Fibroblast of skin of right biceps (primary cell): ENCODE measurements at places on chromosomes 4 and X.

DNA sequence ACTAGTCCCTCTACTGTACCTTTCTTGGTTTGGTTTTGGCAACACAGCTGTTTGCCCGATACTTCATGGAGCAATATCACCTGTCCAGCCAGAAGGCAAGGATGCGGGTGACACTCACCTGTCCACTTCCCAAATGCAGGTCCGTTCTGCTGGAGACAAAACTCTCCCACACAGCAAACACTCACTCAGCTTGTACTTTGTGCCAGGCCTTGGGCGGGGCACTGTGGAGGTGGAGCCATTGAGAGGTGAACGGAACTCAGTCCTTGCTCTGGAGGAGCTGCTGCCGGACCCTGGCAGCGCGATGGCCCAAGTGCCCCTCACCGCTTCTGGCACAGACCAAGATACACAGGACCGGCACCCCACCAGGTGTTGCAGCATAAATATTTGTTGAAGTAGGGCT, 15.3 kb upstream of the HMGB3 start:
- no peak for DNase-seq

- no peak for DNase-seq
Observed at GRCh38 chr4:74367656-74368290, 2.8 kb downstream of the EREG start.

- no peak for DNase-seq
Observed at GRCh38 chrX:104728456-104728855, 162.5 kb downstream of the IL1RAPL2 start.

- no peak for DNase-seq
Observed at GRCh38 chrX:125673758-125674157, 354.1 kb downstream of the TEX13C start.

DNA sequence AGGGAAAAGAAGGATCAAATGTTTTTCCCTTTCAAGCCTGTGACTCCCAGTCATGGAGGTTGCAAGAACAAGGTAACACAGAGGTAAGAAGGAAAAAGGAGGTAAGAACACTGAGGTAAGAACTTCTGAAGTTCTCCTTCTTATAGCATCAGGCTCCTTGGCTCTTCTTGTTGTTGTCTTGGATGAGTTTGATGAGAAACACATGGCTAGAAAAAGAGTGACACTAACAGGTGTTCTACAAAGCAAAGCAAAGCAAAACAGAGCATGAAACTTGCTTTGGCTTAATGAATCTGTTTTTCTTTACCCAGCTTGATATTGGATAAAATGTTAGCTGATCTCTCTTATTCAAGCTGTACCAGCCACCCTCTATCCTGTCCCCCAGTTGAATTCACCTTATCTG, 231.2 kb upstream of the F9 start:
- no peak for DNase-seq

DNA sequence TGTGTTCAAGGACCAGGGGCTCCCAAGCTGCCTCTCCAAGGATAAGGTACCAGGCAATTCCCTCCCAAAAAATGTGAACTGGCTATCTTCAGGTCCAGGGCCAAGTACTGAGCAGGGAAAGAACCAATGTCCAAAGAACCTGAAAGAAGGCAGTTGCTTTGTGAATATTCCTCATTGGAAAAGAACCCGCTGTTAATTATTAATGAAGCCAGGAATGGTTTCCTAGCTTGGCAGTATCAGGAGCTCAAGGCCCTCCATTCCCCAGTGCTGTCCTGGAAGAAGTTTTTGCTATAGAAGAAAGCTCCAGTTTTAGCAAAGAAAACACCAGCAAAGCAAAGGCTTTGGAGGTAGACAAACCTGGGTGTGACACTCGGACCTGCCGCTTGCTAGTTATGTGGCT, 130.0 kb upstream of the MBNL3 start:
- no peak for DNase-seq

DNA sequence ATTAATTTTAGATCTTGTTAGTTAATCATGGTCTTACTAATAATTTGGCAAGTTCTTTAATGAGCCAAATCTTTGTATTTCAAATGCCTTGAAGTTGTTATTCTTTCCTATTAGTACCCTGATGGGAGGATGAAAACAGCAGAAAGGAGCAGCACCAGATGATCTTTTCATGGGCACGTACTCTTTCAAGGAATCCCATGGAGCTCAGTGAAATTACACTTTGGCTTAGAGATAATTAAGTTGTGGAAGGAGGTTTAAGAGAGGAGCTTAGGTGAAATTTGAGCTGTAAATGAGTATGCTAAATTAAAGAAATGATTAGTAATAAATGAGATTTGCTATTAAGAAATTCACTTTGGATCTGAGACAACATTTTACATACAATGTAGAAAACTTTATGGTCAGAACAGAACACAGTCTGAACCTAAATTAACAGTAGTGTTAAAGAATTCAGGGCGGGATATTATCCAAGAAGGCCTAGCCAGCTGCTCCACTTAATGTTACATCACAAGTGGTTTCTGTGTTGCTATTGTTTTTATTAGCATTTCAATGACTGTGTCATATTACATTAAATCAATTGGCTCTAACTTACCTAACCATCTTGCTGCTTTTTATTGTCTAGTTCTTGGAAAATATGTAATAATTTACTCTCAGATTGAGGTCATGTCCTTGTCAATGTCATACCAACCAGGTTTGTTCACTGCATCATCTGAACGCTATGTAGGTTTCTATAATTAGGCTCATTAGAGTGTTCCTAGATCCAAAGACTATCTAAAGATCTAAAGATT, 3.9 kb downstream of the MTHFD2L start:
- peak; percentile 18 for DNase-seq

DNA sequence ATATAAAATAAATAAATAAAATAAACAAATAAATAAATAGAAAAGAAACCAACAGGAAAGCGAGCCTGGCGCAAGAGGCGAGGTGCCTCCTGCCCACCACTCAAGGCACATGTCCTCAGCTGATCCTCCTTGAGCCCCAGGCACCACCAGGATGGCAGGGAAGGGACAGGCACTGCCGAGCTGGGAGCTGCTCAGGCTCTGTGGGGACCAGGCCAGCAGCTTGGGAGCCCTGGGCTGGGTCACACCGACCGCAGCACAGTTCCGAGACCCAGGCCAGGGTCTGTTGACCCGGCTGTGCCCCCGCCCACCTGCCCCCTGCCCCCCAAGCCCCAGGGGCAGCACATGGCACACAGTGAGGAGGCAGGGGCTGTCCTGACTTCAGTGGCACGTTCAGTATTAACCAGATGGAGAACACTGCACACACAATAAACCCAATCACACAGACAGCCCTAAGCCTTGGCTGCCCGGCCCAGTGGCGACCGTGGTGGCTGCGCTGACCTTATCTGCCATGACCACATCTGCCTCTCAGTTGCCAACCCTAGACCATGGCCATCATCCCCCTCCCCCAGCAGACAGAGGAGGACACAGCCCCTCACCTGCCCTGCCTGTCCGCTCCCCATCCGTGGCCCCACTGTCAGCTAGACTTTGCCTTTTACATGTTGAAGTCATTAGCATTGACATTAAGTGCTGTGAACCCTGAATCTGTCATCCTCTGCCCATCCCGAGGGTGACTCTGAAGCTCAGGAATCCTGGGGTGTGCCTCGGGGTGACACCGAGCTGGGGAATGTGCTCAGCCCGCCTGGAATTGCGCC, 2.9 kb upstream of the TREX2 start:
- DNase-seq = no peak

GRCh38 chr4:158316264-158316663, 106.0 kb downstream of the TMEM144 start:
- DNase-seq = peak; percentile 27

DNA sequence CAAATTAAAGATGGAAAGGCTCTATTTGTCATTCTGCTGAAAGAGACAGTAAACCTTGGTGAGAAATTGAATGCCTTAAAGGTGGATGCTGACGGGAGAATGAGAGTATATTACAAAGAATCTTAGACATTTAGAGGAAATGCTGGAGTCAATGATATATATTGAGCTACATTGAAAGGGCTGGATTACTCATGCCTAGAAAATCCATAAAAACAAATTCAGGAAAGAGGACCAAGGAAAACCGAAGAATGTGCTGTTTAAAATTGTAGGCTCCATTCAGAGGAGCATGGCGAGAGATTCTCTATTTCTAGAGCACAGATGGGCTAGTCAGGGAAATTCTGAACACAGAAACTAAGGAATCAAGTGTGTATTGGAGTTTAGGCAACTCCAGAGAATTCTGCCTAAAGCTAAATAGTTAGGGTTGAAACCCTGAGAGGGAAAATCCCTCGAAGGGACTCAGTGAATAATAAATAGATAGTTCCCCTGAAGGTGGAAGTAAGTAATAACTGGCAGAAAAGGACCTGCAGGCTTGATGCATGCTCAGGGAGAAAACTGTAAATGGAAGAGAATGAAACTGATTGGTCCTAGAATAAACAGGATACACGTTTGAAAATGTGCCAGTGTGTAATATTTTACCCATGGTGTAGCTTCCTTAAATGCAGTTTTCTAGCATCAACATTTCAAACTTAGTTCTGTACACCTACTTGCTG, 1532.4 kb upstream of the TENM3 start:
- peak; percentile 53 for DNase-seq

DNA sequence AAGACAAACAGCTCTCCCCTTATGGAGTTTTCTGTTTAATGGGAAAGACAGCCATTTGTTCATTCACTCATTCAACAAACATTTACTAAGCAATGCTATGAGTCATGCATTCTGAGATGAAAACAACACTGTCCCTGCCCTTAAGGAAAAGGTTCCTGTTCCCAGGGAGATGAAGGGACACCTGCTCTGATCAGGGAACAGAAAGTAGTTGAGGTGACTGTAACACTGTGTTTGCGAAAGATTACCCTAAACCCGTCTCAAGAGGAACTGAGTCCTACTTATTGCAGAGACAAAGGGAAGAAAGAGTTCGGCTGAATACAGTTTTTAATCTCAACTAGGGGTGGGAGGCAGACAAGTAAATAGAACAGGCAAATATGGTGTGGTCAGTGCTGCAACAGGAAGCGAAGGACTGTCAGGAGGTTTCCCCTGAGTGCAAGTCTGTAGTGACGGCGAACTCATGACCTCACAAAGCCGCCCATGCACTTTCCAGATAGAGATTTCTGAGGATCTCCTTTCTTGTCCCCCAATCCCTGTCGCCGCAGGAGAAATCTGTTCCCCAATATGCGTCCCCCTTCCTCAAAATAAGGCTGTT, 712 bp downstream of the STX18 start:
- peak; percentile 36 for DNase-seq

DNA sequence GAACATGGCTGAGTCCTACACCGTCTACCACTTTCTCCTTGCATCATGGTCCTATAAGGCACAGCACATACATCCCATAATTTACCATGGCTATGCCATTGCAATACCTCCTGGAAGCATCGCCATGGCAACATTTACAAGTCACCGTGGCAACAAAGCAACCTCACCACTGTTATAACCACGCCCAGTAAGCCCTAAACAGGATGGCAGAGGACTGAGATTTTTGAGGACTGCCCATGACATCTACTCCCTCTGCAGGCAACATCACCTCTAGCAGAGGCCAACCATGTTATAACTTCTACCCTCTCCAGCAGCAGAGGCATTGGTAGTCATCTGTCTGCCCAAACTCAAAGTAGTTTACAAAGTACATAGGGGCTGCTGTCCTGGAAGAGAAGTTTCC, 29.7 kb downstream of the BCOR start:
- no peak for DNase-seq

DNA sequence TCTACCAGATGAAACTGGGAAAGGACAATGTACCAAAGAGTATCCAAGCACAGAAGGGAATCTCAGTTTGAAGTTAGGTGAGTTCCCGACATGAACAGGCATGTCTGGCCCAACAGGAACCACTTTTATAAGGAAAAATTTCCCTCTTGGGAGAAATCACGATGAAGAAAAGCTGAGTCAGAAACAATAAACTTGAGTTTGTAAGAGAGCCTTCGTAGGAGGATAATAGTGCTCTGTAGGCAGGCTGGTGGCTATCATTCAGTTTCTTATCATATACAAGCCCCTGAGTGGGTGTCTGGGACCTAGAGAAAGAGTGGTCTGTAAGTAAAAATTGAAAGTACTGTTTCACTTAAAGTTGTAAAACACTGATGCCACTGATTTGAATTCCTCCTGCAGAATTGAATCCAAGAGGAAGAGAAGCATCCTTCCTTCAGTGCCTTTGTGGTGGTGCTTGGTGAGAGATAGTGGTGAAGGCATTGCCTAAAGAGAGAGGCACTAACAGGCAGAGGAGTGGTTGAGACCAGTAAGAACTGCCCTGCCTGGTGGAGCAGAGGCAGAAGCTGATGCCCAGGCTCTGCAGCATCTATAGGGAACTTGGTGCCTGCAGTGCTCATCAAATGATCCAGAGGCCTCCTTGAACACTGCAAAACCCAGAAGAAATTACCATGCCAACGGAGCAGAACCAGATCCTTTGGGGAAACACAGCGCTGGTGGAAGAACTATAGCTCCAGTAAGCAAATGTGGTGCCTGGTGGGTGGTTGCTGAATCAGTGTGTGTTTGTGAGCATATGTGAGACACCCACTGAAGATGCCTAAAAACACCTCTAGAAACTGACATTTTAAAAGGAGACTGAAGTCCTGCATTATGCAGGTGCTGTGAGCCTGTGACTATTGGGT, 31.7 kb upstream of the METAP1 start:
- DNase-seq = no peak

GRCh38 chr4:152806501-152807125, 26.9 kb downstream of the ARFIP1 start:
- DNase-seq = peak; percentile 6

- no peak for DNase-seq
Observed at GRCh38 chr4:150694438-150694837, 112.5 kb downstream of the MAB21L2 start.

DNA sequence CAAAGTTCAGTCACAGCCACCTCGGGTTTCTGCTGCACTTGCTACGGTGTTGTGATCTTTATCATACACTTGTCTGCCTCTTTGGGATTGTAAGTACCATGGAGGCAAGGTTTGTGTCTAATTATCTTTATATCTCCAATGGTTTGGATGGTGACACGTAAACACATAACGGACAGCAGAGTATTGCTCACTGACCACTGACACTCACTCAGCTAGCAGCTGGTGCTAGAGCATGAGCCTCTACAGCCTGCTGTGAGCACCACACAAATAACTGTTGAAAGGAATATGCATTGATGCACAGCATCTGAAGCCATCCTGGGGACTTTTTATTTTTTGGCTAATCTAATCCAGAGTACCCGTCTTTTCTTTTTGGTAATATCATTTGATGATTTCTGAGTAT, 156.0 kb downstream of the DCLK2 start:
- no peak for DNase-seq

DNA sequence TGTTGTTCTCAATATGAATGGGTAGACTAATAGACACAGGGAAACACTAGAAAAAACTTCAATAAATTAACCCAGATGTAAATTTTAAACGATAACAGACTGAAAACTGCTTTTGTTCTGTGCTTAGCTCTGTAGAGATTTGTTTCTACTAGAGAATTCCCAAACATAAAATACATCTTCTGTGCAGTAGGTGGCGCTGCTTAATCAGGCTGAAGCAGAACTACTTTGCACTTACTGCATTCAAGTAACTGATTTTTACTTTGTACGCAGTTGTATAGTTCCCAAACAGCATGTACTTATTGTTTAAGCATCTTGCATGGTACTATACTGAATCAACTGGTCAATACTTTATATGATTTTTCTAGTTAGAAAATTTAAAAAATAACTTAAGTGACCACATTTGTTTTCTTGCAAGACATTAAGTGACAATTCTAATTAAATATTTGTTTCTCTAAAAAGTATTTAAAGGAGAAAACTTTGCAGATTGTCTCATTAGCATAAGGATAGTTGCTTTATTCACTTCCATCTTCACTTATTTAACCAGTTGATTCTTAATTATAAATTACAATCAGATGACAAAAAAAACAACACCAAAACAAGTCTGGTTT, 490.6 kb downstream of the IL15 start:
- peak; percentile 64 for DNase-seq

- DNase-seq = peak; percentile 2
Observed at GRCh38 chr4:126106658-126107057, 791.9 kb downstream of the FAT4 start.

GRCh38 chrX:57933321-57933720, 23.1 kb upstream of the ZXDA start:
- no peak for DNase-seq
